Skeletal muscle cell (primary cell): ENCODE measurements at places on chromosomes 13 and 19.

GRCh38 chr13:71632206-71632605 is 234.8 kb downstream of the DACH1 start:
- DNase-seq: no peak

- DNase-seq: no peak
These were observed 726.4 kb upstream of the GPC6 start for GRCh38 chr13:92500192-92500591.

GRCh38 chr13:113010510-113010865 is 41.5 kb downstream of the MCF2L start:
- DNase-seq: no peak

DNA sequence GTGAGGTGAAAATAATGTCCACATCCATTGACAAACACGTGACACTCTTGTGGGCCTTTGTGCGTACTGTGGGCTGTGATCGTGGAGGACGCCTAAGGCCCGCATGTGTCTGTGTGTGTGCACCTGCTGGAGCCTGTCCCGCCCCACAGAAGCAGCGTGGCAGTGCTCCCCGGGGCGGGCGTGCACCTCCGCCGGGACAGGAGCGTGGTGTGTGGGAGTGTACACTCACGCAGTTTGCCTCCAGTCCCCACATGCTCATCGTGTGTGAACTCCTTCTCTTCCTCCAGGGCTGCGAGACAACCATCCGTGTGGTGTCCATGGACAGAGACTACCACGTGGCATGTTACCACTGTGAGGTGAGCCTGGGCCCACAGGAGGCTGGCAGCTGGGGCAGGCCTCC is 13.9 kb downstream of the WTIP start:
- DNase-seq: no peak

GRCh38 chr13:47139519-47139918 is 242.7 kb upstream of the HTR2A start:
- no peak for DNase-seq

GRCh38 chr13:109154546-109154945 is 525.1 kb downstream of the MYO16 start:
- DNase-seq: no peak

- DNase-seq: no peak
These were observed 13.8 kb upstream of the PTPRS start for GRCh38 chr19:5354403-5354802.

DNA sequence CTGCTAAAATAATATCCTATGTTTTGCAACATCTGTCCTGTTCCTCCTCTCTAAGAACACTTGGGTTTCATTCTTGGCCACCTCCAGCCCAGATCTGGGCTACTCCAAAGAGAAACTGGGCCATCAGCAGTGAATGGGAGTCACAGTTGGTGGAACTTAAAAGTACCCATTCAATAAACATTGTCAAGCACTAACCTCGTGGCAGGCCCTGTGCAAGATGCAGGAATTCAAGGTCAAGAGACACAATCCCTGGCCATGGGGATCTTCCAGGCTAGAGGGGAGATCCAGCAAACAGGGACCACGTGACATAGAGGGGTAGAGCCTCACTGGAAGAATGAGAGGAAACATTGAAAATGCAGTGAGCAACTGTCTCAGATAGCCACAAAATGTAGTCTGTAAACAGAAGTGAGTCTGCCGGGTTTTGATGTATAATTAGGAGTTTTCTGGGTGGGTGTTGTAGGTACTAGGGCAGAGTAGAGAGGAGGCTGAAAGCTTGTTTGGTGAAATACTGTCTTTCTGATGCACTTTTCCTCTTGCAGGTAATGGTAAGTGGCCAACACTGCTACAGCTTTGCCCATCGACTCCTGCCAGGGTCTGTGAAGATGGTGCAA is 14.8 kb upstream of the EID2 start:
- no peak for DNase-seq

GRCh38 chr13:46795321-46795720 is 1.6 kb downstream of the ESD start:
- no peak for DNase-seq

- no peak for DNase-seq
These were observed 297.3 kb downstream of the ZNF536 start for GRCh38 chr19:30669329-30670010.

DNA sequence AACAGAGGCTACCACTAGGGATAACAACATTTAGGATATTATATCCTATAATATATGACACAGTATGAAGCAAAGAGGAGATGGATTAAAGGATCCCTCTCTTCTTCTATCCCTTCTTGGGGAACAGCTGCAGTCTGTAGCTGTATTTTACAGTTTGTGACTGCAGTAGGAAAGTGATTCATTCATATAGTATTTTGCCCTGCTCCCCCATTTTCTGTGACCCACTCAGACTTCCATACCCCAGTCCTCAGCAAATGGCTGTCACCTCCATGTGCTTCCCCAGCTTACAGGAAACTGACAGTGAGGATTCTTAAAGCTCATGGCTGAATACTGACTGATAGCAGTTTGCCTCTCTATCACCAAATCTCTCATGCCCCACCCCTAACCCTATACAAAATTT is 27.5 kb downstream of the MICU2 start:
- DNase-seq: no peak

GRCh38 chr13:104872153-104872552 is 1663.3 kb downstream of the EFNB2 start:
- DNase-seq: no peak

DNA sequence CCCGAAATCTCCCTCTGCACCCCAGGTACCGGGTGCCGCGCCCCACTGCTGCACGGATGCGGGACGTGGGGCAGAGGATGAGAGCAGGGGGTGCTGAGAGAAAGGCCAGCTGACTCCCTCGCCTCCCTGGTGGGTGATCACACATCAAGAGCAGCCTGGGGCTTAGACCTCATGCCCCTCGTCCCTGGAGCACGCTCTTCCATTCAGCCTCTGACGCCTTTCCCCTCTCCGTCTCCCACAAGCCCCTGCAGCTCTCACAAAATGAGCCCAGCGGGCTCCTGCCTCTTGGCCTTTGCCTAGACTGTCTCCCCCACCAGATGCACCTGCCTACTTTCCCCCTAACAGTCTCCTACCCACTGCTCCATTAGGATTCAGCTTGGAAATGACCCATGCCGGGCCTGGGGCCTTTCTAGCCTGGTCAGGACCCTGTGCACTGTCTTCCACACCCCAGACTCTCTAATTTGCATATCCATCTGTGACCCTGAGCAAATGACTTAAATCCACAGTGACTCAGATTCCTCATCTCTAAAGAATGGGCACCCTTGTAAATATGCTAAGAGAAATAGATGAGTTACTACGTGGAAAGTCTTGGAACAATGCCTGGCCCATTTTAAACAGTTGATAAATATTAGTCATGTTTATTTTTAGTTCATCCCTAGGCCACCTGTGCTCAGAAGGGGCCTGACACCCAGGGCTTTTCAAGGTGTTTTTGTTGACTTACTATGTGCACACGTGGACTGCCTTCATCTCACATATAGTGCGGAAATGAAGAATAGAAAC is 582 bp upstream of the PTPRH start:
- peak; percentile 58 for DNase-seq

- no peak for DNase-seq
These were observed 130.0 kb downstream of the SIPA1L3 start for GRCh38 chr19:38036707-38037611.

DNA sequence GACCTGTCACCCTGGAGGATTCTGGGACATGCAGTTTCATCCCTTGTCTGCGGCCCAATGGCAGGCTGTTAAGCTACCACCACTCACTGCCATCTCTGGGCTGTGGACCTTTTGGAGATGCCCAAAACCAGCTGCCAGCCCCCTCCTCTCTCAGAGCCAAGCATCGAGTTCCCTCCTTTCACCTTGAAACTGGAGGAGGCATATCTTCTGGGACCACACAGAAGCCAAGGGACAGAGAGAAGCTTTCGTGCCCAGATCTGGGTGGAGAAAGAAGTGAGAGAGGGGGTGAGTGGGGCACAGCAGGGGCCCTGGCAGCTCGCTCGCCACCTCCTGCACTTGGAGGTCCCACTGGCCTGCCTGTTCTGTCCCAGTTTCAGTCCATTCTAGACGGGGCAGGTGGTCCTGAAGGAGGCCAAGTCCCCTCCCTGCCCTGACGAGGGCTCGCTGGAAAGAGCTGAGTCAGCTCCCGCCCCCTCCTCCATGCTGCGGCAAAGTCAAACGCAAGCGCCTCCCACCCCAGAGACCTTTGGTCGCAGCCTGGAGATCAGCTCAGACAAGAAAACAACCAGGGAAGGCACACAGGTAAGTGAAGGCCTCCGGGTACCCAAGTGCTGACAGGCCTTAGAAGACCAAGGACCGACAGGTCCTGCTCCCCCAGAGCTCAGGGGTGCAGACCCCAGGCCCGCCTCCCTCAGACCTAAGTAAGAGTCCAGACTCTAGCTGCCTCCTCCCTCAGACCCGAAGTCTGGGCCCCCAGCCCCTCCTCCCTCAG is 3.8 kb downstream of the BCAT2 start:
- no peak for DNase-seq

DNA sequence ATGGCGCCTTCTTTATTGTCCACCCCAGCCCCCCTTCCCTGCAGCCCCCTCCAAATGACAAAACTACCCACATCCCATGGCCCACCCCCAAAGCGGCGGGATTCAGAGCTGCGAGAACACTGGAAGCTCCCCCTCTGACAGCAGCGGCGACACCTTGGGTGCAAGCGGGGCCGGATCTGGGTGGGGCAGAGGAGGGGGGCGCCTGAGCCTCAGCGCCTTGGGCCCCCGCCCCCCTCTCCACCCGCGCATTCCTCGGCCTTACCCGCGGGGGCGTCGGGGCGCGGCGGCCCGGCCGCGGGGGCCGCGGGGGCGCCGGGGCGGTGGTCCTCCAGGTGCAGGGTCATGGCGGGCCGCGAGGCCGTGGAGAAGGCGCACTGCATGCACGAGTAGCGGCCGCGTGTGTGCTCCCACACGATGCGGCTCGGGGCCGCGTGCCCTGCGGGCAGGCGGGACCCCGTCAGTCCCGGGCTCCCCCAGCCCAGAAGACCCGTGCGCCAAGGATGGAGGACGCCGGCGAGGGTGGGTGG is 3.3 kb downstream of the ZNF414 start:
- no peak for DNase-seq
